MCF 10A (cell line): ENCODE measurements at places on chromosomes 3 and 15. TPM values are rescaled to one million over a fixed set of nuclear protein-coding genes. Genes with fewer than 3 reads are reported as not detected.

The ITIH3 gene
- not detected in 2 replicates for total RNA-seq

- no peak for DNase-seq
These were observed 113.7 kb downstream of the LRIG1 start for GRCh38 chr3:66386925-66387650.

The PLXNB1 gene
- total RNA-seq: 90.0 and 101 TPM in 2 replicates

- no peak for DNase-seq
These were observed 87.6 kb upstream of the SLC25A26 start for GRCh38 chr3:66133050-66133757.

GRCh38 chr15:92968926-92969651, 69.0 kb downstream of the CHD2 start:
- no peak for DNase-seq

The SPESP1 gene
- 16.8 and 17.6 TPM in 2 replicates for total RNA-seq

DNA sequence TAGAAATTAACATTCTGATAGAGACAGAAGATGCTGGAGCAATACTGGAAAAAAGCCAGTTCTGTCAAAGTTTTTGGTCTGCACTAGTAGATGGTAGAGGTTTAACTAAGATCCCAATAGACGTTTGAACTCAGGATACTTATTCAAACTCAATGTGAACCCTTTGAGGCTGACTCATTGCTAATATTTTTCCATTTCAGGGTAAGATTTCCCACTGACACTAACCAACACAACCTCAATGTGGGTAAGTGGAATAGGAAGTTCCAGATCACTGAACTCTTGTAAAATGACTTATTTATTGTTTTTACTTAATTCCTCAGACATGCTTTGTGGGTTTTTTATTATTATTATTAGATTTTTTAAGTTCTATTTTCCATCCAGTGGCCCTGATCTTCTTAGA, 1024.8 kb downstream of the EPHA3 start:
- no peak for DNase-seq

The NR1I2 gene
- not detected in 2 replicates for total RNA-seq

The MEX3B gene
- 4.6 and 5.3 TPM in 2 replicates for total RNA-seq

The SIDT1 gene
- total RNA-seq: 0.22 and 0.28 TPM in 2 replicates

- DNase-seq: peak; percentile 23
These were observed 92.4 kb upstream of the HES1 start for GRCh38 chr3:194043516-194043915.
